KBM-7 (cell line): ENCODE measurements at places on chromosomes 2 and 18.

GRCh38 chr2:70902067-70902442 lies 33.6 kb upstream of the ATP6V1B1 start:
- DNase-seq = no peak

- DNase-seq = no peak
Measured at GRCh38 chr2:177568893-177569292, 176.3 kb downstream of the AGPS start.

DNA sequence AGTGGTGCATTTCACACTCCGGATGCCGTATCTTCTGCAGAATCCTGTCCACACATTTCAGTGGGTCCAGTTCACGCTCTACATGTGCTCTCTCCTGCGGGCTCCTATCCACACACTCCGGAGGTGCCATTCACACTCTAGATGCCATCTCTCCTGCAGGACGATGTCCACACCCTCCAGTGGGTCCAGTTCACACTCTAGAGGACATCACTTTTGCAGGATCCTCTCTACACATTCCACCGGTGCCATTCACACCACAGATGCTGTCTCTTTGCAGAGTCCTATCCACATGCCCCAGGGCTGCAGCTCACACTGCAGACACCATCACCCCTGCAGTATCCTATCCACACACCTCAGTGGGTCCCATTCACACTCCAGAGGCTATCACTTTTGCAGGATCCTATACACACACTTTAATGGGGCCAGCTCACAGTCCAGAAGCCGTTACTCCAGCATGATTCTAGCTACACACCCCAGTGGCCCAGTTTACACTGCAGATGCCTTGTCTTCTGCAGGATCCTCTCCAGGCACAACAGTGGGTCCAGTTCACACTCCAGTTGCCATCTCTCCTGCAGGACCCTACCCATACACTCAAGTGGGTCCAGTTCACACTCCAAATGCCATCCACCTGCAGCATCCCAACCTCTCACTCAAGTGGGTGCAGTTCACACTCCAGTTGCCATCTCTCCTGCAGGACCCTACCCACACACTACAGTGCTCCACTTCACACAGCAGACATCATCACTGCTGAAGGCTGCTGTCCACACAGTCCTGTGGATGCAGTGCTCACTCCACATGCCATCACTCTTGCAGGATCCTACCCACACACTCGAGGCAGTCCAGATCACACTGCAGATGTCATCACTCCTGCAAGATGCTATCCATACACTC lies 2.1 kb upstream of the PXDN start:
- DNase-seq = no peak

DNA sequence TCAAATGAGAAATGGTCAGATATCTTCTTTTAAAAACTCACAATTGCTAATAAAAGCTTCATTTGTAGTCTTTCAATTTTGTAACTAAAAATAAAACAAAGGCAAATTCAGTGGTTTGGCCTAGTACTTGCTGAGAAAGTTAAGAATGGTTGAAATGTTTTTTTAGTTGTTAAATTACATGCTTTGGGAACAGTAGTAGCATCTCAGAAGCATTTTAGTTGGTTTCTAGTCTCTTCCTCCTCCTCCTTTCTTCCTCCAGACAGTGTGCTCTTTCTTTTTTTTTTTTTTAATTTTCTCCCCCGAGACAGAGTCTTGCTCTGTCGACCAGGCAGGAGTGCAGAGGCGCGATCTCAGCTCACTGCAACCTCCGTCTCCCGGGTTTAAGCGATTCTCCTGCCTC lies 9.8 kb downstream of the TRAK2 start:
- no peak for DNase-seq

- DNase-seq = no peak
Measured at GRCh38 chr2:153584244-153584643, 105.7 kb upstream of the RPRM start.

GRCh38 chr2:26608557-26608956 lies 32.6 kb downstream of the CIB4 start:
- no peak for DNase-seq

DNA sequence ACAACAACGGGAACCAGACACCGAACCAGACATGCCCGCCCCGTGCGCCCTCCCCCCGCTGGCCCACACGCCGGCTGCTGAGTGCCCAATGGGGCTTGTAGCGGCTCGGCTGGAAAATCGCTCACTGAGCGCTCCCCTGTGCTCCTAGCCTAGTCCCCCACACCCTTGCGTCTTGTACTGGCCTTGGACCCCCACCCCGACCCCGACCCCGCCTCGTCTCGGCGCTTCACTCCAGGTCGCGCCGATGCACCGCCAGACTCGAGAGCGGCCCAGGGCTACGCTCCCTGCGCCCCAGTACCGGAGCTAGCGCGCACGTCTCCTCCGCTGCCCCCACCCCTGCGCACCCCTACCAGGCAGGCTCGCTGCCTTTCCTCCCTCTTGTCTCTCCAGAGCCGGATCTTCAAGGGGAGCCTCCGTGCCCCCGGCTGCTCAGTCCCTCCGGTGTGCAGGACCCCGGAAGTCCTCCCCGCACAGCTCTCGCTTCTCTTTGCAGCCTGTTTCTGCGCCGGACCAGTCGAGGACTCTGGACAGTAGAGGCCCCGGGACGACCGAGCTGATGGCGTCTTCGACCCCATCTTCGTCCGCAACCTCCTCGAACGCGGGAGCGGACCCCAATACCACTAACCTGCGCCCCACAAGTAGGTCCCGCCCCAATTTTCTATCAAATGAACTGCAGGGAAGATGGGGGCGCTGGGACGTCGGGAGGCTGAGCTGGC lies 1.5 kb downstream of the GAD1 start:
- no peak for DNase-seq

DNA sequence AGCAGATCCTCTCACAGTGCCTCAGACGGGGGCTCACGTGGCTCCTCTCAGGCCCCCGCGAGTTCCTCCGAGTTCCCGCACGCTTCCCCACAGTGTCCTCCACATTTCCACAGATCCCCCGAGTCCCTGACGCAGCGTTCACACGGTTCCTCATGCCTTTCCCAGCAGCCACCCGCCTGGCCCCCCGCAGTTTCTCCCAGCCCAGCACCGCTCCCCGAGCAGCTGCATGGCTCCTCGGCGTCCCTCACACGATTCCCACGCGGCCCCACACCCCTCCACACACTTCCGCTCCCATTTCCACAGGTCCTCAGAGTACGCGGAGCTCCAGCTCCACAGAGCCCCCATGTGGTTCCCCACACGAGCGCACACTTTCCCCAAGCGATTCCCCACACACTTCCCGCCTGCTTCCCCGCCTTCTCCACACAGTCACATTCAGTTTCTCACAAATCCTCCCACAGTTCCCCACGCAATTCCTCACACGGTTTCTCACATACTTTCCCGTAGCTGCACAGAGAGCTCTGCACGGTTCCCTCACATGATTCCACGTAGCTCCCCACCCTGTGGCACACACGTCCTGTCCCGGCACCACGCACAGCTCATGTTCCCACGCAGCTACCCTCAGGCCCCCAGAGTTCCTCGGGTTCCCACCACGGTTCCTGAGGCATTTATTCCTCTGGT lies 39.9 kb downstream of the KIF1A start:
- no peak for DNase-seq

GRCh38 chr2:26172189-26172870 lies 558 bp upstream of the GAREM2 start:
- DNase-seq = no peak

DNA sequence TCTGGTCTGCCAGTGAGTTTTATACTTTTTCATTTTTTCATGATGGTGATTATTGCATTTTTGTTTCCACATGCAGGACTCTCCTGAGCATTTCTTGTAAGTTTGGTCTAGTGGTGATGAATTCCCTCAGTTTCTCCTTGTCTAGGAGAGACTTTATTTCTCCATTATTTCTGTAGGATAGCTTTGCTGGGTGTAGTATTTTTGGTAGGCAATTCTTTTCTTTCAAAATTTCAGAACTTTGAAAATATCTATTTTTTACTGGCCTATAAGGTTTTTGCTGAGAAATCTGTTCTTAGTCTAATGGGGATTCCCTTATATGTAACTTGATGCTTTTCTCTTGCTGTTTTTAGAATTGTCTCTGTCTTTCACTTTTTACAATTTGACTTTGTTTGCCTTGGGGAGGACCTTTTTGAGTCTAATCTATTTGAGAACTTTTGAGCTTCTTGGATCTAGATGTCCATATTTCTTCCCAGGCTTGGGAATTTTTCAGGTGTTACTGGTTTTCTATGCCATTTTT lies 149.1 kb downstream of the UBR3 start:
- no peak for DNase-seq

DNA sequence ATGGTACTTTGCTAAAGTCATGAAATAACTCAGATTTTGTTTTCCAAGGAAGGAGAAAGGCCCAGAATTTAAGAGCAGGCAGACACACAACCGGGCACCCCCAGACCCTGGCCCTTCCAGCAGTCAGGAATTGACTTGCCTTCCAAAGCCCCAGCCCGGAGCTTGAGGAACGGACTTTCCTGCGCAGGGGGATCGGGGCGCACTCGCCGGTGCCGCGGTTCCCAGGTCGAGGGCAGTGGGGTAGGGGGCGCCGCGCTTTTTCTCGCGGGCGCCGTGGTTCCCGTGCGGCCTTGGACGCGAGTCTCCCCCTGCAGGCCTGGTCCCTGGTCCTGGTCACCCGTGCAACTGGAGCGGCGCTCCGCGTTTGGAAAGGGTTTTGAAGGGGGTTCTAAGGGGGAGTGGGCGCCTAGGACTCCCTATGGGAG lies 1.2 kb downstream of the ZNF236 start:
- DNase-seq = peak; percentile 63

DNA sequence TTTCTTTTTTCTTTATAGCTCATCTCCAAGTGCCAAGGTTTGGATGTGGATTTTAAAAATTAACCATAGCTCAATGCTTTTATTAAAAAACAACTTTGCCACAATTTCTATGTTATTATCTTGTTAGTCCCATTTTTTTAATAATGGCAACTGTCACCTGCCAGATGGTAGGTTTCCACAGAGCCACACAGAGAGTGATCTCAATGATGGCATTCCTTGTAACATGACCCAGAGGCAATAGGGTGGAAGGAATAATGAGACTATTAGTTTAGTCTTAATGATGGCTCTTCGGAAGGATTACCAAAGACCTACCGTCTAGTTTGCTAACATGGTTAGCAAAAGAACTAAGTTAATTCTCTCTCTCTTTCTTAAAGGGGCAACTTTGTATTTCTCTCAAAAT lies 64.0 kb downstream of the REL start:
- no peak for DNase-seq

DNA sequence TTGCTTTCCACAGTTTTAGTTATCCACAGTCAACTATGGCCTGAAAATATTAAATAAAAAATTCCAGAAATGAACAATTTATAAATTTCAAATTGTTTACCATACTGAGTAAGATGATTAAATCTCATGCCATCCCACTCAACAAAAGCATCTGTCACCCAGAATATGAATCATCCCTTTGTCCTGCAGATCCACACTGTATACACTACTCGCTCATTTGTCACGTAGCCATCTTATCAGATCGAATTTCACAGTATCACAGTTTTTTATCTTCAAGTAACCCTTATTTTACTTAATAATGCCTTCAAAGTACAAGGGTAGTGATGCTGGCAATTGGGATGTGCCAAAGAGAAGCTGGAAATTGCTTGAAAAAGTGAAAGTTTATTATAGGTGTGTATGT lies 291.8 kb upstream of the LRATD1 start:
- no peak for DNase-seq

GRCh38 chr2:6444514-6444913 lies 421.2 kb downstream of the CMPK2 start:
- no peak for DNase-seq

- no peak for DNase-seq
Measured at GRCh38 chr2:147679191-147679954, 165.5 kb upstream of the ACVR2A start.

DNA sequence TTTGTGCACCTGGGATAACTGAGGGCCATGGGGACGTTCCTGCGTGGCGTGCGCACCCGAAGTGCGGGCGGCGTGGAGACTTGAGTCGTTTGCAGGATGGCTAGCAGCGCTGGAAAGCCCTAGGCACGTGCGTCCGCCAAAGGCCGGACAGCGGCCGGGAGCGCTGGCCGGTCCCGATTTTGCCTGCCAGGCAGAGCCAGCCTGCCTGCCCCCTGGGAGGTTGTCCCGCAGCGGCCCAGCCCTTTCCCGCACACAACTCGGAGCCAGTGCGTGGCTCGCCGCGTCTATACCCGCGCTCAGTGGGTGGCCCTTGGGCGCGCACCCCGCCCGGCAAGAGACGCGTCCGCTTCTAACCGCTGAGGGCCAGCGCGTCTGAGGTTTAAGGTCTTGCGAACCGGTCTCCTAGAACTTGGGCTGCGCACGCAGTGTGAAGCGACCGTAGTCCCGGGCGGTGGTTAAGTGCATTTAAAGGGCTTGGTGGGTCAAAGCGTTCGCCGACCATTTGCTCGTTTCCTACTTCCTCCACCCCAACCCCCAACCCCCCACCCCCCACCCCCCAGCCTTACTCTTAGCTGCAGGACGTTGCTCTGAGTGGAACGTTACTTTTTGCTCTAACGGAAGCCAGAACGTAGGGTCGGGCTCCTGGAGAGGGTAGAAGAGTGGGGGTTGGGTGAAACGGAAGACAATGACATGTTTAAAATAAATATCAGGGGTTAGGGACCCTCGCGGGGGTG lies 627 bp downstream of the CDCA7 start:
- DNase-seq = peak; percentile 89

DNA sequence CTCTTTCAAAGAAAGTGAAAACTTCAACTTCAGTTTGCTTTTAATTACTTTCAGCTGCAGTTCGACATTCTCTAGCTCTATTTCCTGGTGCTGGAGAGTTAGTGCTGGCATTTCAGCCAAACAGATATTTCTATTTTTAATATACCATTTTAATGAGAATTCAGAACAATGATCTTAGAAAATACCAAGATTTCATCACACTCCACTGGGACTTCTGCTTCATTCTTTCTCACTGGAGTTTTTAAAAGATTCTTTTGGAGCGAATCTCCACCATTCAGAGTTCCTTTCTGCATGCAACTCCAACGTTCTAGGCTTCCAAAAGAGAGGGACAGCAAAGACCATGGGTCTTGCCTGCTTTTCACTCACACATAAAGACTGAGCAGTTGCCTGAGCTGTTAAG lies 94.2 kb downstream of the CABLES1 start:
- DNase-seq = no peak

GRCh38 chr18:80190311-80190710 lies 57.0 kb downstream of the PARD6G start:
- no peak for DNase-seq

GRCh38 chr2:29880084-29880483 lies 41.3 kb downstream of the ALK start:
- no peak for DNase-seq
